ENCODE measurements at places on chromosomes 12 and 14. TPM values are rescaled to one million over a fixed set of nuclear protein-coding genes. Genes with fewer than 3 reads are reported as not detected.

DNA sequence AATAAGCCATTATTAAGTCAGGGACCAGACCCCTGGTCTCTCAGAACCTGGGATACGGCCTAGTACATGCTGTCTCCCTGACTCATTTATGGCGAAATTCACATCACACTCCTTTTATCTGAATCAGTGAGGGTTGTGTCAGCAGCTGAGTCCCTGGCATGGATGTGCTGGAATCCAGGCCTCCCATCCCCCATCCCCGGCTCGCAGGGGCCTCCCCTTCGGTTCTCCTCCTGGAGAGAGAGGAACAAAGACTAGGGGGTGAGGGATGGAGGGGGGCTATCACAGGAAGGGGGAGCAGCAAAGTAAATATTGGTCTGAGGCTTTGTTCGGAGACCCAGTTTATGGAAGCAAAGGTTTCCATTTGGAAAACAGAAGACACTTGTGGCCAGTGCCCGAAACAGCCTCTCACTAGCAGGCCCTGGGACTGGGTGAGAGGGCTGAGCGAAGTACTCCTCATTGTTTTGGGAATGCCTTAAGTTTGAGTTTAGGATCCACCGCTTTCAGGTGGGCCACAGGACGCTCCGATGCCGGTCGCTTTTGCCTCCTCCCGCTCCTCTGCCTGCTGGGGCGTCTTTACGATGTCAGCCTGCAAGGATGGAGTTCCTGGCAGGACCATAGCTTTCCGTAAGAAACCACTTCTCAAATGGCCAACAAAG is 145.0 kb downstream of the PRKCH start:
- peaks cover 10% of the 10 kb centered on the region for H3K36me3 ChIP-seq
- DNase-seq = peak; percentile 96
- H3K27me3 ChIP-seq = no peaks in the 10 kb centered on the region
- peak overlapping the region; percentile 90 for H3K27ac ChIP-seq
- no peak overlapping the region for H3K4me3 ChIP-seq

- peak; percentile 18 for DNase-seq
- no peaks in the 10 kb centered on the region for H3K27me3 ChIP-seq
- peaks cover 3% of the 10 kb centered on the region for H3K4me1 ChIP-seq
Observed at GRCh38 chr14:32244404-32244803, 41.3 kb upstream of the RNU6-8 start.

Gene MDGA2
- total RNA-seq = not detected

GRCh38 chr14:64324461-64324860 is 30.3 kb upstream of the ESR2 start:
- H3K36me3 ChIP-seq = no peaks in the 10 kb centered on the region
- no peak for DNase-seq
- H3K4me1 ChIP-seq = peaks cover 6% of the 10 kb centered on the region
- H3K27me3 ChIP-seq = no peaks in the 10 kb centered on the region
- H3K4me3 ChIP-seq = no peak overlapping the region
- H3K27ac ChIP-seq = no peak overlapping the region

DNA sequence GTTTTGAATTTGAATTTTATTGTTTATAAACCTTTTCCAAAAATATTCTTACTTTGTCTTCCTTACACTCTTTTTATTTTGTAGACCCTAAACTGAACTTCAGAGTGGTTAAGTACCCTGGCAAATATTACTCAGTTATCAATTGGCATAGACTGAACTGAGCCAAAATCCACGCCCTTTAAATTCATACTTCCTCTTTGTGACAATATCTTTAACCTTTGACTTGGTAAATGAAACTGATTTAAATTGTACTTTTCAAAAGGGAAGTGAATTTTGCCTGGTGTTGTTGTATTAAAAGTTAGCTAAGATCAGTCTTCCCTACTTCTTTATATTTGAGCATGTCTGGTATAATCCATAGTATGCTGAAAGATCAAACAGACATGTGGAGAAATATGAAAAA is 184.3 kb upstream of the USP15 start:
- DNase-seq = no peak
- no peaks in the 10 kb centered on the region for H3K4me1 ChIP-seq
- no peak overlapping the region for H3K4me3 ChIP-seq
- H3K27me3 ChIP-seq = no peaks in the 10 kb centered on the region
- no peaks in the 10 kb centered on the region for H3K36me3 ChIP-seq

DNA sequence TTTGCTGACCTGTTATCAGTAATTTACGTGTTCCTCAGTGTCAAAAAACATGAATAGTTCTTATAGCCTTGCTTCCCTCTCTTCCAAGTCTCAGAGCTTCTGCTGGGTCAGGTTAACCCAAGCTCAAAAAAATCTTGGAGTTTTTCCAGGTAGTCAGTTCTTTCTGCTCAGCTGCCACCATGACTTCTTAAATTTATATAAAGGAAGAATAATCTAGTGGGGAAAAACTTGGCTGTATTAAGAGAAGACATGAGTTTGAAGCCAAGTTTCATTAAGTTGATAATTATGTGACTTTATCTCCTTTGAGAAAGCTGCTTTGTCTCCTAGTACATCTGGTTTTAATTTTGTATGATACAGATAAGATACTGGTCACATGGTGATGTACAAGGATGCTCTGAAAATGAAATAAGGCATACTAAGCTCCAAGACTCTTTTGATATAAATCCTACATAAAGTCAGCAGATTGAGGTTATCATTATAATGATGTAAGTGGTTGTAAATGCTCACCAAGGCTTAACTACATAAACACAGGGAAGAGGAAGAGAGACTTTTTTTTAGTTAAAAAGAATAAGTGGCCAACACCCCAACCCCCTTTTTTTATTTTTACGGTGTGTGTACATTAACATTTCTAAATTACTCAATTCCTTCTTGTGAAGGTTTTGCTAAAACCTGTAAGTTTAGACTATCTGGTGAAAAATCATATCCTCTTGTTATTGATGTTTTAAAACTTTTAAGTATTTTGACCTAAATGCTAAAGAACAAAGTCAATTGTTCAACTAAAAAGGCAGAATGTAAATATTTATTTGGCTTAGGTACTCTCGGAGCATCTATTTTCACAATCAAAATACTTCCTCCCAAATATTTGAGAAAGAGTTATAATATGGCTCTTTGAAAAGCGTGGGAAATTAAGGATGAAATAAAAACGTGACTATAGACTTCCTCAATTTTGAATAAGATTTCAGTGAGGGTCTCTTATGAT is 84.1 kb upstream of the SLC38A2 start:
- DNase-seq = no peak
- H3K27ac ChIP-seq = peak overlapping the region; percentile 59
- no peaks in the 10 kb centered on the region for H3K36me3 ChIP-seq

Gene RPS6KL1
- total RNA-seq = 12.3 TPM

DNA sequence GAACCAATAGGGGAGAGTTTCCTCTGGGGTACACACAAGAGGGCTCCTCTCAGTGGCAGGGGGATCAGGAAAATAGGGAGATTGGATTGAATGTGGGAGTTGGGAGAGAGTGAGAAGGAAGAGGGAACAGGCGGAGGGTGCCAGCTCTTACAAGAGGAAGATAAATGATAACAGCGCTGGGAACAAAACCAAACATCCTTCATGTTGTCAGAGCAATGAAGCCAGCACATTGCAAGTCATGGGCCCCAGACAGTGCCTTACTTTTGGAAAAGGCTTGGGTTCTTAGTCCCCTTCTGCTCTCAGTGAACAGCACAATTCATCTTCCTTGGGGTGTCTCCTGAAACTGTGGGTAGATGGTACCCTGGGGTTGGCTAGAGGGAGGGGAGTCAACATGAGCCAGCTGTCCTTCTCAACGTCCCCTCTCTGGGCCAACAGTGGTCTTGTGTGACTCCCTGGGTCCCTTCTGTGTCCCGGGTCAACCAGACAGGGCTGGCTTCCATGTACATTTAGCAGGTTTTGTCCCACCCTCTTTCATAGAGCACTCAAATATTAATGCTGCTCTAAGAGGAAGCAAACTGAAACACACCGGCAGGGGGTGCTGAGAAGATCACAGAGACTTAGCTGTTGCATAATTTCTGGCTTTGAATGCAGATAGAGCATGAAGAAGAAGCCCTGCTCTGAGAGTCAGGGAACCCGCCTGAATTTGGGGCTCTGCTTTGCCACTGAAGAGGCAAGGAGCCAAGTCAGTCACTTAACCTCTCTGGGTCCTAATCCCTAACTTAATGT is 138.5 kb downstream of the ESRRB start:
- no peak overlapping the region for H3K4me3 ChIP-seq
- H3K36me3 ChIP-seq = no peaks in the 10 kb centered on the region
- peaks cover 9% of the 10 kb centered on the region for H3K4me1 ChIP-seq
- H3K27me3 ChIP-seq = peaks cover 23% of the 10 kb centered on the region
- peak; percentile 72 for DNase-seq
- no peak overlapping the region for H3K27ac ChIP-seq

DNA sequence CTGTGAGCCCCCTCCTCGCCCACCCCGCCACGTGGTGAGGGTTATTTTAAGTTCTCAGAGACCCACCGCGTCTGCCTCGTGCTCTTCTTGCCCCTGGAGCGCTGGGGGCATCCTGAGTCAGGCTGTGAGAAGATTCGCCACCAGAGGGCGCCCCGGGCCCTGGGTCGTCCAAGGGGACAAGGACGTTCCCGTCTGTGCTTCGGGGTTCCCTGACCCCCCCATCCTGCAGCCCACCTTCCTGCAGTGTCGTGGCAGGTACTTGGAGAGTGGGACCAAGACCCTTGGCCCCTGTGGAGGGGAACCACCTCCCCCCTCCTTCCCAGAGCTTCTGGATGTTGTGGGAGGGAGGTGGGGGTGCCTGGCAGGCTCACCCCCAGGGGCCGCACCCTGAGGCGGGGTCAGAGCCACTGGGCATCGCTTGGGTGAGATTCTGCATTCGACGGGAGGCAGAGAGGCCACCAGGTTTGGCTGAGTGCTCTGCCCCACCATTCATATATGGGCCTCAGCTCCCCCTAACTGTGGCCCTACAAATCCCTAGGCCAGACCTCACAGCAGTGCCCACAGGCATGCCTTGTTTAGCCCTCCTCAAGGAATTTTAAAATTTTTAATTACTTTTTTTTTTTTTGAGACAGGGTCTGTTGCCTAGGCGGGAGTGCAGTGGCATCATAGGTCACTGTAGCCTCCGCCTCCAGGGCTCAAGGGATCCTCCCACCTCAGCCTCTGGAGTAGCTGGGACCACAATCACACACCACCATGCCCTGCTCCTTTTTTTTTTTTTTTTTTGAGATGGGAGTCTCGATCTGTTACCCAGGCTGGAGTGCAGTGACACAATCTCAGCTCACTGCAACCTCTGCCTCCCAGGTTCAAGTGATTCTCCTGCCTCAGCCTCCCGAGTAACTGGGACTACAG is 17.0 kb downstream of the RHOF start:
- H3K4me1 ChIP-seq = peaks cover 5% of the 10 kb centered on the region
- no peak overlapping the region for H3K27ac ChIP-seq
- H3K36me3 ChIP-seq = peaks cover 21% of the 10 kb centered on the region
- H3K4me3 ChIP-seq = no peak overlapping the region
- peak; percentile 72 for DNase-seq
- no peaks in the 10 kb centered on the region for H3K27me3 ChIP-seq

DNA sequence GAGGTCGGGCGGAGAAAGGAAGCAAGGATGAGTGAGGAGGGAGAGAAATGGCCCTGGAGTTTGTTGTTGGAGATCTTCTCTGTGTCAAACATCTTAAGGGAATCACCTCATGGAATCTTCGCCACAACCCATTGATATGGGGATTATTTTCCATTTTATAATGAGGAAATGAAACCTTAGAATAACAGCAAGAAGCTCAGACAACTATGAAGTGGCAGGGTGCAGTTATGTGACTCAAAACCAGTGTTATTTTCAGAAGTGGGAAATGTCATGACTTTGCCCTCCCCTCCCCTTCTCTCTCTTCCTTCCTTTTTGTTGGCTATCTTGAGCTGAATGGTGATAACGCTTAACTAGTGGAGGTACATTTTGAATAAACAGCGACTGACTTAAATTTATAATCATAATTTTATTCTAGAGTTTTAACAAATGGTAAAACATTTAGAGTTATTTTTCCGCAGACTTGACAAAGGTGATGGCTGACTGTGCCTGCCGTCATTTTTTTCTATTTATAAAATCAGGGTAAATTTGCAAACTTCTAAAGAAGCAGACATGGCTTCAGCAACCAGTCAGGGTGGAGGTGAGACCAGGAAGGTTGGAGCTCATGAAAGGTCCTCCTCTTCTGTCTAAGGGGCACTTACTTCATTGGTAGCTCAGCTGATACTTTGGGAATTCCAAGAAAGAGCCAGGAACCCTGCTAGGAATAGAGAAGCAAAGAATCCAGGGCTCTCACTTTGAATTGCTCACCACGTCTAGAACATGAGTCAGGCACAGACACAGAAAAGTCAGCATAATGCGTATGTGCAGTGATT is 232.4 kb downstream of the RGS6 start:
- H3K27me3 ChIP-seq = peaks cover 27% of the 10 kb centered on the region
- H3K4me3 ChIP-seq = no peak overlapping the region
- no peaks in the 10 kb centered on the region for H3K36me3 ChIP-seq
- no peak for DNase-seq
- H3K27ac ChIP-seq = no peak overlapping the region
- no peaks in the 10 kb centered on the region for H3K4me1 ChIP-seq

Gene SPIC
- total RNA-seq = not detected

DNA sequence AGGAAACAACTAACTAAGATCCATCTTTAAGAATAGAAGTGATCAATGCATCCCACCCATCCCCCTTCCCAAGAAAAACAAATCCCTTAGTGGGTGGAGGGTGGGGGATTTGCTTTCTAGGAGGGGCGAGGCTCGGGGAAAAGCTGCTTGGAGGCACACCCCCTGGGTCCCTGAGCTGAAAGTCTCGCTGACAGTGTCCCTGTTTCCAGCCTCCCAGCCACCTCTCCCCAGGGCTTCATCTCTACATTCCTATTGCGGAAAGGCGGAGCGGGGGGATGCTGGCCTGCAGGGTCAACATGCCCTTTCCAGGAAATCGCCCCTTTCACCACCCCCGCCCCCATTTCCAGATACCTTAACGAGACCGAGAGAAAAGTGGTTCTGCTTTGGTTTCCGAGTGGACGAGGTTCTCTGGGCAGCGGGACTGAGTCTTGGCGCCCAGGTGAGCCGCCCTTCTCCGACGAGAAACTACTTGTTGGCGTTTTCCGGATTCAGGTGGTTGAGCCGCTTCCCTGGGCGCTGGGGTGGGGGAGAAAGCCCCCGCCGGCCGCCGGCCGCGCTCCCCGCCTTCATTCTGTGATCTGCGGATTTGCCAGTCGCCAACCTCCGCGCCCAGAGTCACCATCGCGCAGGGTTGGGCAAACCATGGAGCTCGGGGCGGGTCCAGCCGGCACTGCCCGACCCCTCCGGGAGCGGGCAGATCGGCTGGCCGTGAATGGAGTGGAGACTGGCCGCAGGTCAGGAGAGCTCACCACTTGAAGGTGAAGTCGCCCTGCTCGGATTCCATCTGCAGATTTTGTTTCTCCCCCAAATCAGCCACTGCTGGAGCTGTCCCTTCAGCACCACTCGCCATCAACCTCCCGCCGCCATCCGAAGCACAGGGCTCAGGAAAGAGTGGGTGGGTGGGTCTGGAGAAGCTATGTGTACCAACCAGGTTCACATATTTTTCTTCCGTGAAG is 505 bp downstream of the KCNC2 start:
- H3K27ac ChIP-seq = no peak overlapping the region
- DNase-seq = peak; percentile 26
- H3K36me3 ChIP-seq = no peaks in the 10 kb centered on the region
- no peaks in the 10 kb centered on the region for H3K27me3 ChIP-seq
- H3K4me3 ChIP-seq = no peak overlapping the region
- H3K4me1 ChIP-seq = no peaks in the 10 kb centered on the region

Gene LRP1
- 25.3 TPM for total RNA-seq

- H3K4me1 ChIP-seq = peaks cover 44% of the 10 kb centered on the region
- peak; percentile 47 for DNase-seq
- H3K4me3 ChIP-seq = peak overlapping the region; percentile 83
- H3K36me3 ChIP-seq = peaks cover 32% of the 10 kb centered on the region
- peak overlapping the region; percentile 95 for H3K27ac ChIP-seq
- H3K27me3 ChIP-seq = no peaks in the 10 kb centered on the region
Observed at GRCh38 chr12:120115692-120116440, 687 bp downstream of the RAB35 start.

- H3K36me3 ChIP-seq = peaks cover 6% of the 10 kb centered on the region
- no peak overlapping the region for H3K27ac ChIP-seq
- peaks cover 4% of the 10 kb centered on the region for H3K27me3 ChIP-seq
- H3K4me1 ChIP-seq = no peaks in the 10 kb centered on the region
Observed at GRCh38 chr12:69095765-69096477, 143.4 kb upstream of the CPSF6 start.
